Amniotic stem cell (primary cell): ENCODE measurements at places on chromosomes 2 and 18.
A peak's percentile ranks its signal among the peaks of the same experiment; 100 is the strongest.

- DNase-seq: no peak
Measured at GRCh38 chr18:69558052-69558451, 157.4 kb downstream of the DOK6 start.

DNA sequence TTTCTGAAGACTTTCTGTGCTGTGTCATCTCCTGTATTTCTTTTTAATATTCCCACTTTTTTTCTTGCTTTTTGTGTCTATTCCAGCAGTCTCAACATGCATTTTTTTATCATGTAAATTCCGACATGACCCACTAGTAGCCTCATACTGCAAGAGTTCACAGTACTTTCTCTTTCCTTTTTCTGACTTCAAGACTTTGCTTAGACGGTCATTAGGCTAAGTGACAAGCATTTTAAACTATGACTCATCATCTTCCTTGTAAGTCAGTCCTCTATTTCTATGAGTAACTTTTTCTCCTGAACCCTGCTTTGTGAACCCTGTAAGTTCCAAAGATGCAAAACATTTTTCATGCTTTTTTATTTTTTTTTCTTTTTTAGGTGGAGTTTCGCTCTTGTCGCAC, 381.2 kb downstream of the TXNL1 start:
- peak; percentile 51 for DNase-seq

- DNase-seq: no peak
Measured at GRCh38 chr2:121717529-121717928, 19.1 kb downstream of the NIFK start.

- DNase-seq: no peak
Measured at GRCh38 chr18:47821314-47821713, 109.1 kb downstream of the SMAD2 start.

- no peak for DNase-seq
Measured at GRCh38 chr2:210224941-210225672, at the start of gene ACADL. ACADL (minus strand) TSS chr2:210225447; CDS start chr2:210225263, 184 bp downstream.

- DNase-seq: no peak
Measured at GRCh38 chr18:37948471-37948870, 382.9 kb upstream of the CELF4 start.

DNA sequence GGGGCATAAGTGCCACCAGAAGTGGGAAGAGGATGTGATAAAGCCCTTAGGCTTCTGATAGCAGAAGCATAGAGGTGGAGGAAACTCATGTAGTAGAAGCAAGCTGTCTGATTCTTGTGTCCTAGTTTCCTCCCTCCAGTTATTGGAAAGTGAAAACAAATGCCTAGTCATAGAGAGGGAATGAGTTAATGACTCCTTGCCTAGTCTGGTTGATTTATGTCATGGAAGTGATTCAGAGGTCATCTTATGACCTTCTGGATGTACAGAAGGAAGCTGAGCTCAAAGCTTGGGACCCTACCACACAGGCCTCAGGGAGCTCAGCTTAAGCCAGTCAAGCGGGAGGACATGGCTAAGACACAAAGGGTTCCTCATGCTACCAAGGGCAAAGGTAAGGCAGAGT, 232.2 kb downstream of the THSD7B start:
- DNase-seq: no peak

DNA sequence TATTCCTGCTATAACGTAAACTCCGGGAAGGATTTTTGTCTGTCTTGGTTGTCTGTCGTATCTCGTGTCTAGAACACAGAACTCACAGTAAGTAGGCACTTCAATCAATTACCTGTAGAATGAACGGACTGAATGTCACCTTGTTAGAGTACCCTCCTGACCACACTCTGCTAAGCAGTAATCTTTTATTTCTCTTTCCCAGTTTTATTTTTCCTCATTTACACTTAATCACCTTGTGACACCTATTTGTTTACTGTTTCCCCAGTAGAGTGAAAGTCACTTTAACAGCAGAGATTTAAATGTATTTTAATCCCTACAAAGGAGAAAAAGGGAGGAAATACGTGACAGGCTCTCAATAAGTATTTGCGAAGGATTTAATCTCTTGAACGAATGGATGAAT, 514 bp upstream of the EPB41L5 start:
- DNase-seq: no peak

GRCh38 chr2:100054426-100054825, 88.0 kb downstream of the AFF3 start:
- DNase-seq: no peak

DNA sequence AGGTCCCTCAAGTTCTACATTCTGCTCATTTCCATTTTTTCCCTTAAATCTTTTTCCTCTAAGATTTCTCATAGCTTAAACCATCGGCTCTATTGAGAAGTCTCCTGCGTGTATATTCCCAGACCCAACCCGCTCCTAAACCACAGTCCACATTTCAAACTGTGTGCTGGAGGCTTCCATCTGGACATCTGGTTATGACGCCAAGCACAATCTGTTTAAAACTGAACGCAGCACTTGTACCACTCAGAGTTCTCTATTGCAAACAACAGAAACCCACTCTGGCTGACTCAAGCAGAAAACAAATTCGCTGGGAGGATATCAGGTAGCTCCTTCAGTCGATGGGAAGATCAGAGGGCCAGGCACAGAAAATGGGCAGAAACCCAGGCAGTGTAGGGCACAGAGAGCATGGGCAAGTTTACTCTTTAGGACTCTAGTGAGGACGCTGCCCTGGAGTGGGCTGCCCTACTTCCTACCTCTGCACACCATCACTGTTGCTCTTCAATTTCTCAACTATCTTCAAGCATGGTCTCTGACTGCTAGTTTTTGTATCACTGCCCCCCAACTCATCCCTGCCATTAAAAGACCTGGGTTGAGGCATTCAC, 5.6 kb upstream of the EML4 start:
- DNase-seq: no peak

GRCh38 chr2:236661762-236662110, 92.1 kb downstream of the ACKR3 start:
- DNase-seq: no peak

GRCh38 chr18:55763298-55763697, 175.3 kb upstream of the TCF4 start:
- DNase-seq: no peak

DNA sequence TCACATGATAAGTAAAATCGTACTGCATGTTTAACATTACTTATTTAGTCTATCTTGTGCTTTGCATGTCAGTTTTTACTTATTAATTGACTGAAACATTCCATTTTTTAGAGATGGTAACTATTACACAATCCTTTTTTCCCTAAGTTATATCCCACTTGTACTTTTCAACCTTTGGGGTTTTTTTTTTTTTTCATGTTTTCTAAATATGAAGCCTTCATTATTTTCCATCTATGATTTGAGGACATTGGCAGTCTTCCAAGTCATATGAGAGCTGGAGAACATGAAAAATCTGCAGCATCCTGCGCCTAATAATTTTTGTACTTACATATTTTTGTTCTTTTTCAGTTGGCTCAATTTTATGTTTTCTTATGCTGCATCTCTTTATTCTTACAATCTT, 113.9 kb downstream of the MYO1B start:
- no peak for DNase-seq

DNA sequence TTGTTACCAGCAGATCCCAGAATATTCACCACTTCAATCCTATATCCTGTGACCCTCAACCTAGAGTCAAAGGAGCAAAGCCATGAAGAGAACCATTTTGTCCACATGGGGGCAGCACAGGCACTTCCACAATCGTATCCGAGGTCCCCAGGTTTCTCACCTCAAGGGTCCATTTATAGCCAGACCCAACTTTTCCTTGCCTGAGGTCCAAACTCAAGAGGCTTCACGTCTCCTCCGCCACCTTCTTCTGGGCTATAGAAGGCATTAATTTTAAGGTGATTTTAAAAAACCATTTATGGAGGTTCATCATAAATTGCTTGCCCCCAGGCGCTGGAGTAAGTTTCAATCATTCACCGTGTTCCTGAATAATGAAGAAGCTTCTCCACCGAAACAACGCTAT, 111.6 kb upstream of the NABP1 start:
- DNase-seq: peak; percentile 48

DNA sequence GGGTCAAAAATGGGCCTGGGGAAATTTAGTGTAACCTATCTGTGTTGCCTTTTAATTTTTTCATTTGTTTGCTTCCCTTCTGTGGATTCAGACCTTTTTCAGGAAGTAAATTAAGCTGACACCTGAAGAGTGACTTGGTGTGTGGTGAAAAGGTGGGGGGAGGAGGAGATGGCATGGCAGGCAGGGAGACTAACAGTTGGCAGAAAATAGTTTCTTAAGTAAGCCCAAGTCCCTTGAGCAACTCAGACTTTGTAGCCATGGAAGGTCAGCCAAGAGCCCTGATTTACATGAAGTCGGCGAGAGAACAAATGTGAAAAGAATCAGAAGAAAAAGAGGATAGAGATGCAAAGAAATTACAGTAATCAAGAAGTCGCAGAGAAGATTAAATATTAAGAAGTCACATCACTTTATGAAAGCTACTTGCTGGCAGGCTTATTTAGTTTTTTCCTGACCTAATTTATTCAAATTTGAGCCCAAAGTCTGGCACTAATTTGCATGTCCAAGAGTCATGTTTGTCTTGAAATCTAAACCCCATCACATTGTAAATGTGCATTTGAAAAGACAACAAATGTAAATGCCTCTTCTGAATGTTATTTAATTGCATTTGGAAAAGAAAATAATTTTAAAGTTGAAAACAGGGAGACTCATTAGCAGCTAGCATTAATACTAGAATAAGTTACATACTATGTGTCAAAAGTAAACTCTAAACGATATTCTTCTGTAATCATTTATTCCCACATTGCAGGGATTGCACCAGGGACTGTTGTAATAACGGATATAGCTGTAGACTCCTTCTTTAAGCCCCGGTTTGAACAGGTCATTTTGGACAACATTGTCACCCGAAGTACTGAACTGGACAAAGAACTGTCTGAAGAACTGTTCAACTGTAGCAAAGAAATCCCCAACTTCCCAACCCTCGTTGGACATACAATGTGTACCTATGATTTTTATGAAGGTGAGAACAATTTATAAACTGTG, 19.3 kb downstream of the UPP2 start:
- no peak for DNase-seq

DNA sequence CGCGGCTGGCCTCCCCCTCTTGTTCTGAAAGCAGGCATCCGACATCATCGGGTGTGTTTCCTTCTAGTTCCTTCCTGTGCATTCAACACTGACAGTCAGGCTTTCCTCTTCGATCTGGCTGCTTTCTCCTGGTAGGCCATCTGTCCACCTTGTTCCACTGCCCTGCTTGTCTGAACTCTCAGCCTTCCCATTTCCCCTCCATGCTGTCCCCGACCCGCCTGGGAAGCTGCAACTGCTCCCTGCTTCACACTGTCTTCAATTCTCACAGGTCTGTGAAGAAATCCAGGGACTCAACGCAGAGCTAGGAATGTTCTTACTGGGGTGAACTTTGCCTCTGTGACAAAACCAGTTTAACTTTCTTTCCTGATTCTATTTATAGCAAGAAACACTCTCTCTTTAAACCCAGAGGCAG, 43.0 kb downstream of the KIF3C start:
- DNase-seq: no peak

DNA sequence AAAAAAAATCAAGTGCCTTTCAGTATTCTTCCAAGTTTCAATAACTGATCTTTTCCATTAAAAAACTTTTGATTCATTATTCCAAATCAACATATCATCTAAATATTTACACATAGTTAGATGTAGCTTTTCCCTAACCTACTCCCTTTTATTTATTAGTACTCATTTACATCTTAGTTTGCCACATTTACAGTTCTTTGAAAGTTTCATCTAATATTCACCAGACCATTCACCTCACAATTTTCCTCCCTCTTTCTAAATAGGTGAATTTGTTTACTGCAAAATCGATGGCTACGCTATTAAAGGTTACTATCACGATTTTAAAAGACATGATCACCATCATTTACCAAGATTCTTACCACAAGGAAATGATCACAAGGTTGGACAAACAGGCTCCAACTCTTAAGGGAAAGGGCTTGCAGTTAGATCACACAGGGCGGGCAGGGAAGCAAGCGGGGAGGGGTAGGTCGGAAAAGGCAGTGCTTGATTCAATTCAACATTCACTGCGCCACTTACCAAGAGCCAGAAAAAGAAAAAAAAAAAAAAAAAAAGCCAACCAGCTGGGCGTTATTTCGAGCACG, 654 bp upstream of the MARCHF7 start:
- no peak for DNase-seq

- DNase-seq: no peak
Measured at GRCh38 chr18:7635948-7636347, 68.8 kb downstream of the PTPRM start.

GRCh38 chr2:2914252-2914651, 463.4 kb downstream of the EIPR1 start:
- no peak for DNase-seq

- DNase-seq: peak; percentile 51
Measured at GRCh38 chr18:46104128-46104911, at the start of gene HAUS1. HAUS1 (plus strand) TSS chr18:46104385; CDS start chr18:46104412, 27 bp downstream.
